Stimulated activated CD4-positive, alpha-beta T cell treated with anti-CD3 and anti-CD28 coated beads, Interleukin-1b, Interleukin-23, amount 100 ng/mL, for 1 hour (primary cell): ENCODE measurements at places on chromosomes 6 and 20.

DNA sequence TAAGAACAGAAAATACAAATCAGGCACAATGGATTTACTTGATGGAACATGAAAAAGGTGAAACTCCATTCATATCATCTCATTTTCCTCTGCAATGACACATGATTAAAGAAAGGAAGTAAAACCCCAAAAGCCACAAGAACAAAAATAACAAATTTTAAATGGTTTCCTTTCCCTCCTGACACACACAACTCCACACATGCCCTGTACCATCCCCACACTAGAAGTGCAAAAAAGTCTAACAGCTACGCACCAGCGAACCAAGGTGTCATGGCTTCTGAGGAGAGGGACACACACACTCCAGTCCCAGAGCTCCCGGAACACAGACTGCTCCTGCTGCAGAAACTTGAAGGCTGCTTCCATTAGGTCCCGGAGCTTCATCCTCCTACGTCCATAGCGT lies 25.3 kb downstream of the MDN1 start:
- DNase-seq, result no peak

GRCh38 chr6:10862361-10862760 lies 19.5 kb downstream of the GCM2 start:
- DNase-seq, result no peak

- no peak for DNase-seq
Measured at GRCh38 chr6:87807475-87807874, 105.4 kb upstream of the AKIRIN2 start.

GRCh38 chr6:121143476-121143875 lies 190.8 kb downstream of the TBC1D32 start:
- no peak for DNase-seq

- DNase-seq, result no peak
Measured at GRCh38 chr6:138115201-138115600, 8.0 kb upstream of the PERP start.

- no peak for DNase-seq
Measured at GRCh38 chr6:136007345-136007744, 155.8 kb downstream of the PDE7B start.

DNA sequence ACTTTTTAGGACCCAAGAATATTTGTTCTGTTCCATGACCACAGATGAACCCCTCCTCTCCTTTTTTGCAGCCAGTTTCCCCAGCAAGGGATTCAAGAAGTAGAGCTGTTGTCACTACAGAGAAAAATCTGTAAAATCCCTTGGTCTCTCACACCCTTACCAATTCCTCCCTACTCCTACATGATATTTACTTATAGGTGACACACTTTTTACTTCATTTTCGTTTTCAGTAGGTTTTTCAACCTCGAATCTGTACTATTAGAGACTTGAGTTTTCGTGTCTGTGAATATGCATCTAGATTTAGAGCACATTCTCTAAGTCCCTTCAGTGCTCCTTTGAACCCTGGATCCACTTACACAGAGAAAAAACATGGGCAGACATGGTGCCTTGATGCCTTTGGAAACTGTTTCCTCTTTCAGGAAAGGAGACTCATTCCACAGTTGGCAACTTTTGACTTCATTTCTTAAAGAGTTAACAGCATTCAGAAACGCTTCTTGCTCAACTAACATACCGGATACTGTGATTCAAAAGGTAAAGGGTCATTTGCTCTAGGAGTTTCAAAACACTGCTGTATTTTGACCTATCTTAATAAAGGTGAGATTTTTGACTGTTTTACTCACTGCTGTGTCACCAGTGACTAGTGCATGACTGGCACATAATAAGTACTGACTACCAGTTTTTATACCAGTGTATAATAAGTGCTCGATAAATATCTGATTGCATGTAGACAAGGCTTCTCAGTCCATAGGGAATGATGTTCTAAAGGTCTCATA lies 50.6 kb downstream of the LAMA4 start:
- DNase-seq, result no peak

DNA sequence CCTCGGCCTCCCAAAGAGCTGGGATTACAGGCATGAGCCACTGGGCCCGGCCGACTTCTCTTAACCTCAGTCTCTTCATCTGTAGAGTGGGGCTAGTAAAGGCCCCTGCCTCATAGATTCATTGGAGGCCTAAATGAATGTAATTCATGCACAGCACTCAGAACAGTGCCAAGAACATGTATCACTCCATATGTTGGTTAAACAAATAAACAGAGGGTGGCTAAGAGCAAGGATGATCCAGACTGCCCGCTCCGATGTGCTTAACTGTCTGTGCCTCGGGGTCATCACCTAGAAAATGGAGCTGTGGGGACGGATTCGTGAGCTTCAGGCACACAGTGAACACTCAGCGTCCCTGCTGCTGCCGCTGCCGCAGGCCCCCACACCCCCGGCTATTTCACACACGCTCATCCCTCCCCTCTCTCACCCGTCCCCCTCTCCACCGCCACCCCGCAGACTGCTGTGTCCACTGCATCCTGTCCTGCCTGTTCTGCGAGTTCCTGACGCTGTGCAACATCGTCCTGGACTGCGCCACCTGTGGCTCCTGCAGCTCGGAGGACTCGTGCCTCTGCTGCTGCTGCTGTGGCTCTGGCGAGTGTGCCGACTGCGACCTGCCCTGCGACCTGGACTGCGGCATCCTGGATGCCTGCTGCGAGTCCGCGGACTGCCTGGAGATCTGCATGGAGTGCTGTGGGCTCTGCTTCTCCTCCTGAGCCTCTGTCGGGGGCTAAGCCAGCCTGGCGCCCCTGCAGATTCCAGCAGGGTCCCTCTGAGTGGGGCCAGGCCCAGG lies 14.8 kb downstream of the MDFI start:
- no peak for DNase-seq

DNA sequence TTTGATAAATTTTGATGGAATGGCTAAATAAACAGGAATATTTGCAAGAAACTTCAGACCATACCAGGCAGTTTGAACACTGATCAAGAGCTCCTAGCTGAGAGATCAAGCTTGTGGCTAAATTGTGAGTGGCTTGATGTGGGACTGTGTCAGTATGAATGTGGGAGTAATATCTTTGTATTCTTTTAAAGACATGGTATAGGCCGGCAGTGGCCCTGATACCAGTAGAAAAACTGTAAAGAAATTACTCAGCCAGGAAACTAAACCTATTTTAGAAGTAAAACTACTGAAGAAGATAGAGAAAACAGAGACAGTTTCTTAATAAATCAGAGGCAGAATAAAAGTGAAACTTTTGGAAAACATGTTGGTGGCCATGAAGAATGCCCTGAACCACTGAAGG lies 608.4 kb upstream of the SYNCRIP start:
- DNase-seq, result no peak

DNA sequence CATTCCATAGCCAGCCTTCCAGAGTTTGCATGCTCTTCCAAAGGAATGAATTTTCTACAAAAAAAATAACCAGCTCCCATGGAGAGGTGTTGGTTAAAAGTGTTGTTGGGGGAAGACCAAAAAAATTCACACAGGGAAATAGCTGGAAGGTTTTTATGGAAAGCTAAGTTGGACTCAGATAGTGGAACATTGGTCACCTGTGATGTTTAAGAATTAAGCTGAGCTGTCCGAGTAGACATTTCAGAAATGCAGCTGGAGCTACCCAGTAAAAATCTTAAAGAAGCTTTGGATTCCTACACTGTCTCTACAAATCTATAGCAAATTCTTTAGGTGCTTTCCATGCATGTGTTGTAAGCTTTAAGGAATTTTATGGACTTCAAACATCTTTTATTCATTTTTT lies 155.5 kb downstream of the THBS2 start:
- DNase-seq, result no peak

DNA sequence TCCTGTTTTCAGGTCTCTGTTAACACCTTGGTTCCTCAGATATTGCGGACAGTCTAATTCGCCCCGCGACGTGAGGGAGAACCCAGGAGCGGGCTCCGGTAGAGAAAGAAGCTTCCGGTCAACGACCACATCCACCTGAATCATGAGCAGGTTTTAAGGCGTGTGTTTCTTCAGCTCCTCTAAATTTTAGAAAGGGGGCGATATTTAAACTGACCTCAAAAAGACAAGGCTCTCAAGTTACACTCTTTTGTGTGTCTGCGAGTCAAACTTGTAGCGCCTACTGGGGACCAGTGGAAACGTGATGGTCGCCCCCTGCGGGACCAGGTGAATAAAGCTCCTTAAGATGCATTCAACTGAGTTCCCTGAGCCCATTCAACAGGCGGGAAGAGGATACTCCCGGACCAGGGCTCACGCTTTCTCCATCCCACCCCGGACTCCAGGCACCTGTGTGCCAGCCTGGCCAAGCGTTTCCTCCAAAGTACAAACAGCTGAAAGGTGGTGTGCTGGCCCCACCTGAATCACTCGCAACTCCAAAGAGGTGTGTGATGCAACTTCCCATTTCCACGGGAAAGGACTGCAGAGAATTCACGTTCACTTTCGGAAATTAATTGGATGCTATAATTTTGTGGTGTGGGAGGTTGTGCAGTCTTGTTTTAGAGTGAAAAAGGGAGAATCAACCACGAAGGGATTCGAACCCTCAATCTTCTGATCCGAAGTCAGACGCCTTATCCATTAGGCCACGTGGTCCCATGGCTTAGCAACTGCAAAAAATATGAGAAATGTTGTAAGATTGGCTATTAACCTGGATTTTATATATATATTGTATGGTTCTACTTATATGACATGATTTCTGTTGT lies 17.0 kb downstream of the GPX5 start:
- DNase-seq, result no peak

DNA sequence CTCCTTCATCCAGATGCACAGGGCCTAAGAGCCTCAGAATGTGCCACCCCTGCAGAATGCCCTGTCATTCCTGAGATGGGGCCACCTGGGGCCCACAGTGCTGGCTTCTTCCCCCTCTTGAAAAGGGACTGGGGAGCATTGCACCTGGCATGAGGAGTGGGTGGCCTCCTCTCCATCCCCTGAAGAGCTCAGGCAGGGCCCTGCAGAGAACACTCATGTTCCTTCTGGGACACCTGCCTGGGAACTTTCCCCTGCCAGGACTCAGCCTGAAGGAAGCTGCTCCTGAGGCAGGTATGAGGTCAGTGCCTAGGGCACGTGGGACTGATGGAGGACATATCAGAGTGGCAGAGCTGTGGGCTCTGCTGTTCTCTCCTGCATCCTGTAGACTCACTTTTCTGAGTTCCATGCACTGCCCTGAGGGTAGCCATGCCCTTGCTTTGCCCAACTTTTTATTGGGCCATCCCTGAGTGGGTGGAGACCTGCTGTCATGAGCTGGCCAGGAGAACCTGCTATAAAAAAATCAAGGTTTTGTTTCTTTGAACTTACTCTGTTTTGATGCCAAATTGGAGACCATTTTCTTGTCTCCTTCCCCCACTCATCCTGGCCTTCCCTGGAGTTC lies 19.5 kb downstream of the CCDC167 start:
- no peak for DNase-seq

- no peak for DNase-seq
Measured at GRCh38 chr6:130320908-130321307, 44.9 kb upstream of the TMEM200A start.

GRCh38 chr20:63895952-63896263 lies 982 bp downstream of the DNAJC5 start:
- no peak for DNase-seq

GRCh38 chr6:153898360-153899059 lies 140.5 kb upstream of the OPRM1 start:
- DNase-seq, result no peak

DNA sequence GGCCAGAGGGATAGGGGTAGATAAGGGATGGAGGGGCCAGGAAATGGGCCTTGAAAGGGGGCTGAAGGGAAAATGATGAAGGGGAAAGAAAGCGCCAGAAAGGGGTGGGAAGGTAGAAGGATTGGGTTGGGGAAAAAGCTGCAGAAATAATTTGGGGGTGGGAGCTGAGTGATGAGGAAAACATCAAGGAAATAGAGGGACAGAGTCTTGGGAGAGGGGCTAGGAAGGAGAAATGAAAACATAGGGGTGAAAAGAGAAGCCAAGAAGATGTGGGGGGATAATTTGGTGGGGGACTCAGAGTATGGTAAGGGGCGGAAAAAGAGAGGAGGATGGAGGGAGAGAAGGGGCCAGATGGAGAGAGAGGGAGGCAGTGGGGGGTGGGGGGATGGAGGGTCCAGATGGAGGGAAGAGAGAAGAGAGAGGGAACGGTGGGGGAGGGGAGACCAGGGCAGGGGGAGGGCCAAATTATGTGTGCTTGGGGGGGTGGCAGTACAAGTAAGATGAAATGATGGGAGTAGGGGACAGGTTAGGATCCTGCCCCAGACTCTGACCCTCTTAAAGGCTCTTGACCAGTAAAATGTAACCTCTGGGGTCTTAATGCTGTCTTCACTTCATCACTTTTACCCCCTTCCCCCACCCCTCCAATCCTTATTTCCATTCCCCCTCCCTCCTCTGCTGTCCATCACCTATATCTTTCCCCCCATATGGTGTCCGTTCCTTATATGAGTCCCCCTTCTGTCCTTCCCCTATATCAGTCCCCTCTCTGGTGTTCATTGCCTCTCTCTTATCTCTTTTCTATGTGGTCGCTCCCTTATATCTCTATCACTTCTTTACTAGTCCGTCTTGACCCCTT lies 852 bp downstream of the SYNGAP1 start:
- no peak for DNase-seq

DNA sequence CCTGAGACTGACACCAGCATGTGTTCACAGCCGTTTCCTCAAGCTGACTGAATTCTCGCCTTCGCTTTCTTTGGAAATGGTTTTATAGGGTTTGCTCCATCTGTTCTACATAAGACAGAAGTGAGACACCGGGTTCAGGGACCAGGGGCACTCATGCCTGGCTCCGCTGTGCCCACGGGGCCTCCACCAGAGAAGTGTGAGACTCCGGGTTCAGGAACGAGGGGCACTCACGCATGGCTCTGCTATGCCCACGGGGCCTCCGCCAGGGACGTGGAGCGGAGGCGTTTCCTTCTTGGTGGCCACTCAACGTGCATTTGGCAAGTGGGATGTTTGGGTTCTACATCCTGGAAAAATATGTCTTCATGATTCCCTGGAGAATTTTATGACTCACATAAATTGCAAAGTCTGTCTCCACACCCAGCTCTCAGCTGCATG lies 106.6 kb downstream of the RNASET2 start:
- no peak for DNase-seq

GRCh38 chr6:159056432-159056831 lies 11.6 kb upstream of the TAGAP start:
- DNase-seq, result no peak

GRCh38 chr6:146097586-146097985 lies 68.7 kb downstream of the GRM1 start:
- no peak for DNase-seq
